ENCODE measurements at places on chromosomes 4 and X.

DNA sequence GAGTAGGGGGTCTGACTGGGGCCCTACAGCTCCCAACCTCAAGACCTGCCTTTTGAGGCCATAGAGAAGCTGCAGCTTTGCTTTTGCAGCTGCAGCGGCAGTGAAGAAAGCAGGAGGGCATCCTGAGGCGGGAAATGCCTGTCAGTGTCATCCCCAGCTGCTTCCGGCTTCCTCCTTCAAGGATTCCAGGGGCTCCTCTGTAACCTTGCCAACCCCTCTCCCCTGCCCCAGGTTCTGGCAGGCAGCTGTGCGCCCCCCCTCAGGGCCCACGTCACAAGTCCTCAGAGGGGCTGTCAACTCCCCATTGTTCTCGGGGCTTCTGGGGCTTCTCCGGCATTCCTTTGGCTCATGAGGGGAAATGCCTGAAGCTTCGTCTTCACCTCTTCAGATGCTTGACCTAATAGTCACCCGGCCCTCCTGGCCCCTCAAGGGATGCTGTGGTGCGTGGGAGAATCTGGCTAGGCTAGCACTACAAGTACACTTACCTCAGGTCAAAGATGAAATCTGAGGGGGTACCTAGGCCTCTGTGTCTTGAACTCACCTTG lies 31.9 kb downstream of the APLN start:
- DNase-seq = no peak

DNA sequence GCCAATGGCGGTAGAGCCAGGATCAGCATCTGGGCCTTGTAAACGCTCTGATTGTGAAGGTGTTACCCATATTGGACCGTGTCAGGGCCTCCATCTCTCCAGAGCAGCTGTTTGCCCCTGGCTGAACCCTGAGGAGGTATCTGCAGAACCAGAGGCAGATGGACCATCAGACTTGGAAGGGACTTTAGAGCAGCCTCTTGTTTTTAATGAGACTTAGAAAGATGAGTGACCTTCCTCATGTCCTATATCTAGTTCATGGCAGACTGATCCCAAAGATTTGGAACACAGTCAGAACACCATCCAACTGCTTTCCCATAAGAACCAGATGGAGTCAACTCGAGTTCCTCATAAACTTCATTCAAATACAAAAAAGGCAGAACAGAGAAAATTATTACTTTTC lies 135.1 kb upstream of the MSX1 start:
- no peak for DNase-seq

GRCh38 chrX:41935832-41936231 lies 12.5 kb upstream of the CASK start:
- DNase-seq = no peak

DNA sequence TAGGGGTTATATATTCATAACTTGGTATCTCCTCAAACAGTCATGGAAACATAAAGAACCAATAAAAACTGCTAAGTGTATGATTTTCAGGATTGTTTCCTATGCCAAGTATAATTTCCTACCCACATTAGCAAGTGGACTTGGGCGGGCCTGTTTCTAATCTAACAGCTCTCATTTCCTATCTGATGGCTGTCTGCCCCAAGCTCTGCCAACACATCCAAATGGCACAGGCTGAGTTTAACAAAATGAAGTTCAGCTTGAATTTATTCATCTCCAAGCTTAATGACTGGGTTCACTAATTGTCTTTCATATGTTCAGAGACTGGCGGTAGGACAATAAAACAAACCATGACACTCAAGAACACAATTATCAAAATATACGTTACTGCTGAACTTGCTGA lies 55.5 kb upstream of the S100G start:
- no peak for DNase-seq

GRCh38 chrX:138925330-138925729 lies 213.8 kb upstream of the FGF13 start:
- DNase-seq = no peak

- no peak for DNase-seq
These were observed 113.7 kb downstream of the PARM1 start for GRCh38 chr4:75046641-75047040.

DNA sequence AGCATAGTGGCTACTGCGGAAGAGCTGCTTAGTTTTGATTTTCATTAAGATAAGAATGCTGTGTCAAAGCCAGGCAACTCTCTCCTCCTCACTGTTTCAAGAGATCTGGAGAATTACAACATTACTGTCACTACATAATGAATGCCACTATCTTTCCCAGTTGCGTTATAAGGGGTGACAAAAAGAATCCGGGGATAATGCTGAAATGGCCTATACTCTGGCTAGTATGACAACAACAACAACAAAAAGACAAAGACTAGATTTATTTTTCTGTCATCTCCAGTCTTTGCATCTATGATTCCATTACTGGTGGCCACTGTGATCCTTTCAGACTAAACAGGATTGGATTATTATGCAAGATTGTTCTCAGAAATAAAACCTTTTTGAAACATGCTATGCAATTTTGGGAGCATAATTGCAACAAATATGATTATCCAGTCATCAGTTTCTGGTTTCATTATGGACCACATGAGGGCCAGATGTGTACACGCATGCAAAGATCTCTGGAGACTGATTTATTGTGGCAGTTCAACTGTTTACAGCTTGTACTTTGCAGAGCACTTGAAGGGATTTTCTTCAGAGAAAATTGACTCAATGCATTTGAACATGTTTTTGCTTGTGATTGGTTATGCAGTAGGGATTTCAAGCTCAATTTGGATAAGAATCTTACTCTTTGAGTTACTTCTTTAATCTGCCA lies 31.1 kb upstream of the SPANXB1 start:
- DNase-seq = no peak

- no peak for DNase-seq
These were observed 33.5 kb upstream of the CYBB start for GRCh38 chrX:37746218-37746941.

DNA sequence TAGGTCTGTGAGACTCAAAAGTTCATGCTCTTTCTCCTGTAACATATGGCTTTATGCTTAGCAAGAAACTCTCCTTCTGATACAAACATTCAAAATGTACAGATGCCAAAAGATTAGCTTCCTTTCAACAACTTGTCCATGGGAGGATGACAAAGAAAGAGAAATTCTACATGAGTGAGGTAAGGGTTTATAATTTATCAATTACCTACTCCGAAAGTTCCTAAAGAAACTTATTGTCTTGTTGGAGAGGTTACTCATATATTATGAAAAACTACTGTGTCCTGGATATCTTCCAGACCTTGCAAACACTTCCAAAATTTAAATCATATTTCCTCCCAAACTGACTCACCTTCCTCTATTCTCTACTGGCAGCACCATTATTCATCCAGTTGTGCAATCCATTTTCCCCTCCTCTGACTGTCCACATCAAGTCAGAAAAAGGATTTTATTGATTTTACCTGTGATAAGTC lies 65.1 kb downstream of the ENPEP start:
- DNase-seq = no peak

DNA sequence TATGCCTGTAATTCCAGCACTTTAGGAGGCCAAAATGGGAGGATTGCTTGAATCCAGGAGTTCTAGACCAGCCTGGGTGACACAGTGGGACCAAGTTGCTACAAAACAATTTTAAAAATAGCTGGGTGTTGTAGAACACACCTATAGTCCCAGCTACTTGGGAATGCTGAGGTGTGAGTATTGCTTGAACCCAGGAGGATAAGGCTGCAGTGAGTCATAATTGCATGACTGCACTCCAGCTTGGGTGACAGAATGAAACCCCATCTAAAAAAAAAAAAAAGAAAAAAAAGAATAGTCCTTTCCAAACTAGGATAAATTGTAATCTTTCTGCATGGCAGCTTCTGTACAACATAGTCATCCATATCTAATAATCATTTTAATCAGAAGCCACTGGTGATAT lies 270.1 kb upstream of the INTU start:
- no peak for DNase-seq
